NCI-H1930 (cell line): ENCODE measurements at places on chromosomes 4 and X.
A peak's percentile ranks its signal among the peaks of the same experiment; 100 is the strongest.

- peak; percentile 60 for DNase-seq
Measured at GRCh38 chrX:150365051-150365989, 2.2 kb downstream of the MAMLD1 start.

DNA sequence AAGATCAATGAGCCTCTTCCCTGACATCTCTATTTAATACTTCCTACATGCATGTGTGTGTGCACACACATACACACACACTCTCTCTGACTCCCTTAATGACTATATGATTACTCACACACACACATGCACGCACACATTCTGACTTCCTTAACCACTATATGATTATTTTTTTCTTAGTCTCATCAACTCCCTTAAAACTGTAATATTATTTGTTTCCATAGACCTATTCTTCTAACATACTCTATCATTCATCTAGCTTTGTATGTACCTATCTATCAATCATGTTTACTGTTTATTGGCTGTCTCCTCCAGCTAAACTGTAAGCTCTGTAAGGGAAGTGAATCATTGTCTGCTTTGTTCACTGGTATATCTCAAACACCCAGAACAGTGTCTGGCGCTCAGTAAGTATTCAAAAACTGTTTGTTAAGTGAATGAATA is 236.6 kb downstream of the RASL11B start:
- no peak for DNase-seq

DNA sequence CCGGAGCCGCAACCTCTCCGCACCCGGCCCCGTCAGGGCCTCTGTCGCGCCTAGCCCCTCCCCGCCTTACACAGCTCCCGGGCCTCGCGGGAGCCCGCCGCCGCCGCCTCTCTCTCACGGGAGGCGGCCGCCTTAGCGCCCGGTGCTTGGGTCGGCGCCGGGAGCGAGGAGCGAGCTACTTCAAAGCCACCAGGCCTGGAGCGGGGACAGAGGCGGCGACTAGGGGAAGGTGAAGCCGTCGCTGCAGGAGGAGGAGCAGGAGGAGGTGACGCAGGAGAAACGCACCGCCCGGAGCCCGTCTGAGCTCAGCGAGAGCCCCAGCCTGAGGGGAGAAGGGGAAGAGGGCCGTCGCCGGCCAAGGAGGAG is 250 bp downstream of the USP9X start:
- DNase-seq, result no peak

GRCh38 chrX:68936608-68937007 is 107.8 kb downstream of the EFNB1 start:
- no peak for DNase-seq

DNA sequence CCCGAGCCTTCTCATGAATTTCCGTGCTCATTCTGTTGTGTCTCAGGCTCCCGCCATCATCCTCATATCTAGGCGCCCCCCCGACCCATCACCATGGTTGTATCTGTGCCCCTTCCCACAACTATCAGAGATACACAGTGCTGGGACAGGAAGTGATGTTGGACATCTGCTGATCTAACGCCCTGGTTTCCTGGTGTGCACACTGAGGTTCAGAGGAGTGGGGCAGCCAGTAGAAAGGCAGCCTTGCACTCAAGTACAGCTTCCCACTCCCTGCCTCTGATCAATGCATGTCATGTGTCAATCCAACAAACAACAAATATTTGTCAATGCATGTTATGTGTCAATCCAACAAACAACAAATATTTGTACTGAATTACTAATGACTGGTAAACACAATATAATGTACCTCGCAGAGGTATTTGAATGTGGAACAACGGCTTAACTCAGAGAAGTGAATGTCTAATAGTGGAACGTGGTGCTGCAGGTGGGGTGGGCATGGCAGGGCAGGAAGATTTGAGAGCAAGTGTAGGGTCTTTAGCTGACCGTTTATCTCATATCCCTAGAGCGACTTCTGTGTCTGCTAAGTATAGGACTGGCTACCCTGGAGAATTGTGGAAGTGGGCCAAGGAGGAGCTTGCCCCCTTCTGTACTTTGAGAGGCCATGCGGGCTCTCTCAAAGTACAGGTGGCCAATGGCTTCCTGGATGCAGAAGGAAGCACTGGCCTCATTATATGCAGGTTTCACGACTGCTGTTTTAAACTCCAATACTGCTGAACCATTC is 10.3 kb upstream of the SEL1L3 start:
- no peak for DNase-seq

DNA sequence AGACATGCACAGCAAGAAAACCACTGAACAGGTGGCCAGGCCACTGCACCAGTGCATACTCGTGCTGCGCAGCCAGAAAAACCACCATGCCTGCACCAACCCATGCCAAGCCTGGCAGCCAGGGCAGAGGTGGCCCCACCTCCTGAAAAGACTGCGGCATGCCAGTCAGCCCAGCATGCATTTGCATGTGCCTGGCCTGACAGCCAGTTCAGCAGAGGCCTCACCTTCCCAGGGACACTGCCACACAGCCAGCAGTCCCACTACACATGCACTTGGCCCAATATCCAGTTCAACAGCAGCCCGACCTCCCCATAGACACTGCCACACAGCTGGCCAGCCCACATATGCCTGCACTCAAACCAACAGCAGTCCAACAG is 43.5 kb upstream of the DDX60 start:
- DNase-seq, result no peak

GRCh38 chr4:161546902-161547301 is 616.9 kb downstream of the FSTL5 start:
- no peak for DNase-seq

- no peak for DNase-seq
Measured at GRCh38 chr4:105067946-105068345, 78.7 kb upstream of the TET2 start.
